Activated naive CD4-positive, alpha-beta T cell treated with Interleukin-2 at 50 U/mL for 16 hours (primary cell): ENCODE measurements at places on chromosomes 5 and 9.

DNA sequence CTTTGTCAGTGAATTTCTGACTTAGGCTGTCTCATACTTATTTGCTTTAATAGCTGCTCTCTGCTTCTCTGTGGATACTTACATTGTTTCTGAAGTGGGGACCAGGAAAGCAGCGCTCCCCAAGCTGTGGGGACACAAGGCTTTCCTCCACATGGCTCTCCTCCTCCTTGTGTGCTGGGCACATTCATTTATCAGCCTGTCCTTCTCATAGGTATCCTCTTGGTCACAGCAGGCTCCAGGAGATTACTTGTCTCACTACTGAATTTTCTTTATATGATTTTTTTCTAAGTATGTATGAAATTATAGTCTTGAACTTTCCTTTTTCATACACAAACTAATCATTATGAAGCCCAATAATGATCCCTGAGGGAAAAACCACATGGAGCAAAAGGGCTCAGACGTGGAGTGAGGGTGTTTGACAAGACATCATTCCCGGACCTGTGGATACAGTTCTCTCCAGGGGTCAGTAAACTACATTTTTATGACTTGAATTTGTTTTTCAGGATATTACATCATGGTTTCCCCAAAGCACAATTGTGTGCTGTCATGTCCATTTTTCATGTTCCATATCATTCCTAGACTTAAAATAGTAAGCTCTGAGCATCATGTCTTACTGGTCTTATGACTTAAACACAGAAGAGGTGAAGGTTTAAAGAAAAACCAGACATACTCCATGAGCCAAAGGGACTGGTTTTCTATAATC, 234.5 kb downstream of the PCSK1 start:
- no peak for DNase-seq

GRCh38 chr5:10702911-10703491, 58.0 kb downstream of the DAP start:
- DNase-seq, result no peak

DNA sequence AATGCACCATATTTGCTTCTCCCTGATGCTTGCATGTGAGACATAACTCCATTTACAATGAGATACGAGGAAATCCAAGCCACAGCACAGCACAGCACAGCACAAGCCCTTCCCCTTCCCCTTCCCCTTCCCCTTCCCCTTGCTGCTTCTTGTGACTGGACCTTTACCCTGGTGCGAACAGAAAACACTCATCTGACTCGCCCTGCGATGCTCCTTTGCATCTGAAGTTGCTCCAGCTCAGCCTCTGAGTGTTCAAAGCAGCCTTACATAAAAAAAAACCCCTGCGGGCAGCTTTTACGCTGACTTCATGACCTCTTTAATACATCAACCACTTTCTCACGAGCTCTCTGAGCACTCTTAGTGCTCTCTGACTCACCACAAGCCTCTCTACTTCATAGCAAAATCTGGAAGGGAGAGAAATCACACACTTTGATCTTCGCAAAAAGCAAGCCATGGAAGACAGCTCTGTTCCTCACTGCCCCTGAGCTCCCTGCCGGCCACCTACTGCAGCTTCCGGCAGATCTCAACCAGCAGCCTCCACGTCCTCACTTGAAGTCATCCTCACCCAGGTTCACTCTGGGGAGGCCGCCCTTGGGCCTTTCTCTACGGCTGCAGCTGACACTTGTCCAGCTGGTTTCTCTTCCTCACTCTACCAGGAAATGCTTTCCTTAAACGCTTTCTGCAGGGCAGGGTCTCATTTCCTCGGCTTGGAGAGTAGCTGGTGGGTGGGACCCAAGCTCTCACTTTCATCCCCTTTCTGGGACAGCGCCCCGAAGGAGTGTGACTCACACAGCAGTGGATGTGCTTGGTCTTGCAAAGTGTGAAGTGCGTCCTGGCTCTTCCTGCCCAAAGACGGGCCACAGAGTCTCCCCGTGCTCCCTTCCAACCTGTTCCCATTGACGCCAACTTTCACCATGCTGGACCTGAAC, 5.3 kb downstream of the SLC34A1 start:
- DNase-seq, result peak; percentile 69

DNA sequence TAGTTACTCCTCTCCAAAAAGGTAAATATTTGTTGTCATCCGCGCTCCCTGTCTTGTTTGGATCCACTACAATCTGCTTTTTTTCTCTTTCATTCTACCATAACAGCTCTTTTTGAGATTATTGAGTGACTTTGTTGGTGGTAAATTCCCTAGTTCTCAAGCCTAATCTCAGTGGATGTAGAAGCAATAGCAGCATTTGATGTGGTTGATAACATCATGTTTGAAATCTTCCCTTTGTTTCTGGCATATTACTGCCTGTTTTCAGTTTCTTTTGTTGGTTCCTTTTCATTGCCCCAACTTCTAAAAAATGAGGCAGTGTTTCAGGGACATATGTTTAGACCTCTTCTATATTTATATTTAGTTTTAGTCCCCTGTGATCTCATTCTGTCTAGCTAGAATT, 8.9 kb downstream of the CDC42SE2 start:
- DNase-seq, result no peak

DNA sequence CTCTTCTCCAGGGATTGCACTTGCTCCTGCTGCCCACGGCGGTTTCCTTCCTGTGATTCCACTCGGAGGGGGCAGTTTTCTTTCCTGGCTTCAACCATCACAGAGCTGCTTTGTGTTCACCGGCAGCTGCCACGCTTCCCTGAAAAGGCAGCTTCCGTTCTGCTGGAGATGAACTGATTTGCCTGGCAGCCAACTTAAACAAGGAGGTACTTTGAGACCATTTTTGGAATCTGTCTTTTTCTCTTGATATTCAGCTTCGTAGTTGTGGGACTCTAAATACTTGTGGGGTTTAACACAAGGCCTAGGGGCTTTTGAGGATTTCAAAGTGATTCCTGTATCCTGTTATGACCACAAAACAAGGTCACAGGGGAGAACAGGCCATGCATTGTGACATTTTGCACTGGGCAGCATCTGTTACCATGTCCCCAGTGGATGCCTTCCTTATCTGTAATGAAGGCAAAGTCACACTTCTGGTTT, 192.0 kb downstream of the MTRR start:
- no peak for DNase-seq

GRCh38 chr5:11851416-11851815, 52.8 kb downstream of the CTNND2 start:
- DNase-seq, result no peak

GRCh38 chr5:82717738-82718137, 359.5 kb downstream of the TMEM167A start:
- no peak for DNase-seq

DNA sequence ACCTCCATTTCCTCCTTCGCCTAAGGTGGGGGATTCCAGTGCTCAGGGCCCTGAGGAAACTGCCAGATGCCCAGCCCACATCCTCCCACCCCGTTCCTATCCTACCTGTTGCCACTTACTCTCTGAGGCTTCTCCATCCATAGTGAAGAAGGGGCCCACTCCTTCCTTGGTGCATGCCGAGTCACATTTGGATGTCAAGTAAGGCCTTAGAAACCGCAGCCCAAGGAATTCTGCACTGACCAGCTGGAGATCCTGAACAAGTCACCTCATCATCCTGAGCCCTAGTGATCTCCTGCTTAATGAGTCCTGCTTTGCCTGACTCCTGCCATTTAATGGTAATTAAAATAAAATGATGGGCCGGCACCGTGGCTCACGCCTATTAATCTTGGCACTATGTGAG, 6.7 kb upstream of the TNIP1 start:
- no peak for DNase-seq

- no peak for DNase-seq
Observed at GRCh38 chr9:3912817-3913216, 387.0 kb upstream of the RFX3 start.

GRCh38 chr5:135310328-135310989, 88.6 kb downstream of the MACROH2A1 start:
- no peak for DNase-seq

DNA sequence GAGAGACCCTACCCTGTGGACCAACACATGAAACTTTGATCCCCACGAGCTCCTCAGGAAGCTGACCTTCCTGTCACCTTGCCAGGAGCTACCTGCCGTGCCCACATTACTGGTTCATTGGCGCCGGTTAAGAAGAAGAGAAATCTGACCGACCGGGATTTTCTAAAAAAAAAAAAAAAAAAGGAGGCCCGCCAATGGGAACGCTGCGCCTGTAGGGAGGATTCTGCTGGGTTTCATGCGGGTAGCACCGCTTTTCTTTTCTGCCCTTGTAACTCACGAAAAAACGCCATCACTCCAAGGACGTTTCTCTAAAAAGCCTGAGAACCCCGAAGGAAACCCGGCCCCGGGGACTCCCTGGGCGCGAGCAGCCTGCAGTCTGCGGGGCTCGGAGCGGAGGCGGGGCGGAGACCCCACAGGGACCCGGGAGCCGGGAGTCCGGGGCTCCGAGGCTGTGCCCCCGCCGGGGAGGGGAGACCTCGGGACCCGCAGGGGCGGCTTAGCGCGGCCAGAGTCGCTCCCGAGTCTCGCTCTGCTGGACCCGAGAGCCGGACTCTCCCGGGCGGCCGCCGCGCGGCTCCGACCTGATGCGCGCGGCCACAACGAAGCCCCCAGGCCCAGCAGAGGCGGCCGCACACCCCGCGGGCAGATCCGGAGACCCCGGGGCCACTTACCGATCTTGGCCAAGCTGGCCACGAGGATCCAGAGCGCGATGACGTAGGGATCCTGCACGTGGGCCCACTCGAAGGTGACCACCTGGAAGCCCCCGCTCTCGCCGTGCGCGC, 617 bp downstream of the SLC9A3 start:
- DNase-seq, result no peak

GRCh38 chr5:142110046-142110531, 1.5 kb downstream of the NDFIP1 start:
- no peak for DNase-seq

DNA sequence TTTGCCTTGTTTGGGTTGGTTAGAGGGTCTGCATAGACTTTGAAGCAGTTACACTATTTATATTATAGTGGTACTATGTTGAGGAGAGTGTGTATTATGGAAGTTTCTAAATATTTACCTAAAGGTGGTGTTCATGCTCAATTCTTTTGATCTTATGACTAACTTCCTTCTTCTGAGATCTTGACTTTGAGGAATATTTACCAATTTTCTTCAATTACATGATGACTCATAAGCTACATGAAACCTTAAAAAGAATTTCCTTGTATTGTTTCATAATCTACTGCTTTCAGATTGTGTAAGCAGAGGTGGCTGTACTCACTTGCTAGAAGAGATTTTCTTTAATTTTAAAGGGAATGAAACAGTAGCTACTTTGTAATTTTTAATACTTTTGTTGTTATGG, 276.1 kb downstream of the TAF11L14 start:
- DNase-seq, result no peak

DNA sequence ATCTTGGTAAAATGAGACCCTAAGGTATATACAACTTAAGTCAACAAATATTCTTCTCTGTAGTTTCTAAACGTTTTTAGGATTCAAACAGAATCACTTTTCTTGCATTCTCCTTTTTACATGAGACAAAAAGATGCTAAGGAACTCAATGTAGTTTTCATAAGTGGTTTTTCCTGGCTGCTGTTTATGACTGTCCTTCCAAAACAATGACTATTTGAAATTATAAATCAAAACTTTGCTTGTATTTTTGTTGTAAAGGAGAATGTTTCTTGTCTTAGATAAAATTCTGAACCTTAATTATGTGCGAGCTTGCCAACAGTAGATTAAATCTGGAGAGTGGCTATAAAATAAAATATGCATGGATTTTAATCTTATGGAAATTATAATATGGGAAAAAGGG, 53.8 kb downstream of the GRIN3A start:
- DNase-seq, result no peak

DNA sequence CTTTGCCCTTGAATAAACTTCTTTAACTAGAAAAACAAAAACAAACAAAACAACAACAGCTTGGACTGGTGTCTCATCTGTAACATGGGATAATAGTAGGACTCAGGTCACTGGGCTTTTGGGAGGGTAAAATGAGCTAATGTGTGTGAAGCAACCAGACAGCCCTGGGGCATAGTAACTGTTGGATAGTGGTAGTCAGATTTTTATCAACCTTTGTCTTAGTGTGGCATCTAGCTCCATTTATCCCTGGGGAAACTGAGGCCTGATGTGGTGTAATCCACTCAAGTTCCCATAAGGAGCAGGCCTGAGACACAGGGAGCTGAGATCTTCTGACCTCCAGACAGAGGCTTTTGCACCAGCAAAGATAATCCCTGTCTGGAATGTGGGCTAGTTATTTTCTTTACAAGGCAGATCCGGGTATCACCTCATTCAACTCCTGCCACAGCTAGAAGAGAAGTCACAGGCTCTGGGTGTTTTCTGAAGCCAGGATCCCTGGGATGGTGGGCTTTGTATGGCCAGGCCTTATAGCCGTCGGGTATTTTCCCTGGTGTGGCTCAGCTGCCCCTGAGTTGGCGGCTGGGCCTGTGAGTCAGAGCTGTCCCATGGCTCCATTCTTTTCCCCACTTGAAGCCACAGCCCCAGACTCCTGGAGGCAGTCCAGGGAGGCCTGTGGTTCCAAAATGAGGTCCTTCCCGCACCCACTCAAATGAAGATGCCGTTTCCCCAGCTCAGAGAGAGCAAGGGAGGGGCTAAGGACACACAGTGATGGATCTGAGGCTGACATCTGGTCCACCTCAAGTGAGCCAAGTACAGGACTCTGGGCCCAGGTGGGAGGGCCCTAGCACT, 26.1 kb upstream of the CSF1R start:
- DNase-seq, result no peak

DNA sequence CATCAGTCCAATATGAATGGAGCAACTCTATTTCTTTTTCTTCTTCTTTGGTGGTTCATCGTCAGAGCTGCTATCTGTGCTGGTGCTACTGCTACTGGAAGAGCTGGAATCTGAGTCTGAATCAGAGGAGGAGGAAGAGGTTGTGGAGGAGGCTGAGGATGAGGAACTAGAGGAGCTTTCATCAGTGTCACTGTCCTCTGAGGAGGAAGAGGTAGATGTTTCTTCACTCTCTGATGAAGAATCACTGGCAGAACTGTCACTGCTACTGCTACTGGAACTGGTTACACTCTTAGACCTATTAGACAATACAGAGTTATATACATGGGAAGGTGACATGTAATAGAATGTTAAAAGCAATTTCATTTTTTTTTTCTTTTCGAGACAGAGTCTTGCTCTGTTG, 27.8 kb downstream of the ZCCHC10 start:
- DNase-seq, result no peak

DNA sequence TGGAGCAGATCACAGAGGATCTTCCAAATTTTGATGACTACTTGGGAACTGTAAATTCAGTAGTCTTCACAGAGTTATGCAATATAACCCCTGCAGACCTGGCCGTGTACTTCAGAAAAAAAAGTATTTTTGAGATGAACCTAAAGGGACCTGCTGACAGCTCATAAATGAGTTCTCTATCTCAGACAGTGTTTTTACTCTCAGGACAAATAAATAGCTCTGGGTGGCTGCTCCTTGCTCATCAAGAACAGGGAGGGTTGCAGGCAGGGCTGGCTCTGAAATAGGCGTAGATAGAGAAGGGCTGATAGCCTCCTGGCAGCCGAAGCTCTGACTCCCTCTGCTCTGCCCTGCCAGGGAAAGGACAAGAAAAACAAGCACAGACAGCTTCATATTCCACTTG, 64.8 kb downstream of the PLAC8L1 start:
- no peak for DNase-seq

DNA sequence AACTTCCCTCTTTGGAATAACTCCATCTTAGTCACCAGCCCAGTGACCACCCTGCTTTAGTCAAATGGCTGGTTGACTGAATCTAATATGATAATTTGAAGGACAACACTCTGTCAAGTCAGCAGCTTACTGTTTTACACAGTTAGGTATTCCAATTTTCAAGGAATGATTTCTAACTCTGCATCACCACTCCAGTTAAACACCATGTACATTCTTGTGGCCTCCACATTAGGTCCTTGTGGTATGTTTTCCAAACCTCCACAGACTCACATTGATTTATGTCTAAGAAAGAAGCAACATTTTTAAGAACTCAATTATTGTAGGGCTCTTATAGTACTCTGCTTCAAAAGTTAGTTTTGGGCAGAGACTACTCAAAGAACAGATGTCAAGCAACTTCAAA, 110.7 kb downstream of the TLE1 start:
- no peak for DNase-seq
